ENCODE measurements at places on chromosomes 16 and 17. TPM values are rescaled to one million over a fixed set of nuclear protein-coding genes. Genes with fewer than 3 reads are reported as not detected.

ZFHX3 gene
- 1.2 TPM for total RNA-seq

ALDOA gene
- total RNA-seq, result 2,017 TPM

DHRS7B gene
- total RNA-seq, result 19.4 TPM

CA5A gene
- not detected for total RNA-seq

CEP295NL gene
- total RNA-seq, result not detected

ZFP3 gene
- total RNA-seq, result 1.9 TPM

ABCC12 gene
- not detected for total RNA-seq

HEXIM2 gene
- total RNA-seq, result 7.5 TPM

PRCD gene
- not detected for total RNA-seq

ATP1B2 gene
- total RNA-seq, result 0.37 TPM

SLC12A3 gene
- not detected for total RNA-seq

BRIP1 gene
- total RNA-seq, result 16.4 TPM

EPX gene
- total RNA-seq, result not detected

CALCOCO2 gene
- 53.7 TPM for total RNA-seq

DPEP2 gene
- total RNA-seq, result 4.3 TPM

MRC2 gene
- total RNA-seq, result 3.1 TPM

MYO1D gene
- 23.4 TPM for total RNA-seq

RAC3 gene
- total RNA-seq, result 15.4 TPM

SHBG gene
- not detected for total RNA-seq

C16orf96 gene
- not detected for total RNA-seq

CUEDC1 gene
- 0.30 TPM for total RNA-seq

GP1BA gene
- total RNA-seq, result not detected

TRIM65 gene
- 45.6 TPM for total RNA-seq

PDXDC1 gene
- total RNA-seq, result 55.2 TPM

TMEM88 gene
- 4.1 TPM for total RNA-seq

PLLP gene
- 0.30 TPM for total RNA-seq

ZFPM1 gene
- 12.9 TPM for total RNA-seq

CCL16 gene
- total RNA-seq, result not detected

OR1A2 gene
- total RNA-seq, result not detected

SLC16A13 gene
- 15.8 TPM for total RNA-seq

ITGAD gene
- 0.18 TPM for total RNA-seq

Data from activated T-helper 2 cell treated with anti-CD3 and anti-CD28 coated beads, Interferon-gamma antibody, Interleukin-2, Interleukin-4, amounts not matched to agents 10 μg/mL and 5 μg/mL and 100 μg/mL, durations not matched to agents 14 hours and 24 hours and 36 hours (primary cell).